ENCODE measurements at places on chromosomes 4 and X.

GRCh38 chr4:90715242-90715641 is 588.0 kb downstream of the CCSER1 start:
- no peak for DNase-seq

DNA sequence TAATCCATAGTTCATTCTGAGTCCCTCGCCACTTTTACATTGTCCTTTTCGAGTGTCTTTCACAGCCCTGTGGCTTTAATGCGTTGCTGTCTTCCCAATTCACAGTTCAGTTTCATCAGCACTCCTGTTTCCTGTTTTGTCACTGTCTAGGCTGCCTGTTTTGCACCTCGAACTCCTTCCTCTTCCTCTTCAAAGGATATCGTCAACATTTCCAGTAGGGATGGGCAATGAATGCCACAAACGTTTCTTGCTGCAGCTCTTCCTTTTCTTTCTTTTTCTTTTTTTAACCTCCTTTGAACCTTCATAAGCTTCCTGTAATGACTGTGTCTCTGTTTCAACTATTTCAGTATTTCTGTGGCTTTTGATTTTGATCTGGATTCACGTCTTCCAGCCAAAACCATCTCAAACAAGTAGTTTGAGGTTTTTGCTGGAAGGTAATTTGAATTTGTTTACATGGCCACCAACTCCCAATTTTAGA is 105.4 kb downstream of the ANXA3 start:
- no peak for DNase-seq

DNA sequence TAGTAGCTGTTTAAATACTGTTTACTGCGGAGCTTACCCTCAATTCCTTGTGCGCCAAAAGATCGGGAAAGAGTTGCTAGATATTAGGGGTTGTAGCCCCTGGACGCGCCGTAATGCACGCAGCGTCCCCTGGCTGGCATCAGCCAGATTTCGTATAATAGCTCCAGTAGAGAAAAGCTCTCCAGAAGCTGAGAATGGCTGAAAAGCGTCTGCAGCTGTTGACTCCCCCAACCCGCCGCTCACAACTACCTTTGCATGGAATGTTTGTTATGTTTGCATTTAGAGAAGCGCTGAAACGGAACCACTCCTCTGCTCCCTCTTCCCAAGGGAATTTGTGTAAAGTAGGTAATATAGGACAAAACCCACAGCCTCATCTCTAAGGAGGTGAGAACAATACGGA is 3.7 kb downstream of the DOCK11 start:
- no peak for DNase-seq

GRCh38 chr4:143559757-143560147 is 46.2 kb downstream of the SMARCA5 start:
- DNase-seq = no peak

- no peak for DNase-seq
Observed at GRCh38 chr4:146465628-146466027, 56.1 kb downstream of the SLC10A7 start.

DNA sequence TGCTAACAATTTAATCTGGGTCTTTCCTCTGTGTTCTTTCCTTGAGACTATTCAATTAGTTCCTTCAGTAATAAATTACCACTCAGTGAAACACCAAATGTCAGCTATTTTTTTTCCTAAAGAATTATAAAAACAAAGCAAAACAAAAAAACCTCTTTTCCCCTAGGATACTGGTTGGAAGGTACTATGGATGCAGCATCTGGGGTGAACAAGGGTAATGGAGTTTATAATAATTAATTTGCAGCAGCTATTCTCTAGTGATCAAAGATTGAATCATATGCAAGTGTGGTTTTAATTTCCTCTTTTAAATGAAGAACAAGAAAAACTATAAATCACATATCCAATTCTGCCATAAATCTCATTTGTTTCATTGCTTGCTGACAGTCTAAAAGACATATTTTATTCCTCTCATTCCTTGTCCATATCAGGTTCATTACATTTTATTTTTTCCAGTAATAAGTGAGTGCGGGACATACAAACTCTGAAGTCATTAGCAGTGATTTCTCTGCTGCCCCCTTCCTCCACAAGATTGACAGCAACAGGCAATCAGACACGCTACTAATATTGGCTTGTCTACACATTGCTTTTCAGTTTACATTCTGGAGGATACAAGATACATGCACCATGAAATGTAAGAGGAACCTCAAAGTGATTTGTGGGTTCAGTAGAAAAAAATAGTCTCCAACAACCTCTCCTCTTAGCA is 1093.4 kb upstream of the SLIT2 start:
- DNase-seq = no peak

- no peak for DNase-seq
Observed at GRCh38 chr4:102569200-102569599, 68.0 kb downstream of the NFKB1 start.

GRCh38 chr4:135418353-135418752 is 1216.8 kb upstream of the PABPC4L start:
- no peak for DNase-seq

- no peak for DNase-seq
Observed at GRCh38 chr4:112884406-112884805, 165.0 kb upstream of the ANK2 start.

GRCh38 chr4:2400841-2401609 is 17.4 kb downstream of the ZFYVE28 start:
- DNase-seq = no peak

DNA sequence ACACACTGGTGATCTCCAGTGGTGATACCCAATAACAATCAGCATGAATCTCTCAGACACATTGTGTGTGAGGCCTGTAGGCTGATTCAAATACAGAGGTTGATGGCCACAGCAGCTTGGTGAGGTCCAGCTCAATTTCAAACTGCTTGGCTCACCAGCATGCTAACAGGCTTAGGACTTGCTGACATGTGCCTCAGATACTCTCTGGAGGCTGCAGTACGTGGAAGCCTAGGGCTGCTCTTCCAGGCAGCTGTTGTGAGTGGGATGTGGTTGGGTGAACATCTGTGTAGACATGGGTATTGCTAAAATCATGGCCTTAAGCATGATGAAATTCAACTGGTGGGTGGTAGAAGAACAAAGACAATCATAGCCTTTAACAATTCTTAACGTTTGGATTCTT is 4.3 kb downstream of the CXCL9 start:
- no peak for DNase-seq

DNA sequence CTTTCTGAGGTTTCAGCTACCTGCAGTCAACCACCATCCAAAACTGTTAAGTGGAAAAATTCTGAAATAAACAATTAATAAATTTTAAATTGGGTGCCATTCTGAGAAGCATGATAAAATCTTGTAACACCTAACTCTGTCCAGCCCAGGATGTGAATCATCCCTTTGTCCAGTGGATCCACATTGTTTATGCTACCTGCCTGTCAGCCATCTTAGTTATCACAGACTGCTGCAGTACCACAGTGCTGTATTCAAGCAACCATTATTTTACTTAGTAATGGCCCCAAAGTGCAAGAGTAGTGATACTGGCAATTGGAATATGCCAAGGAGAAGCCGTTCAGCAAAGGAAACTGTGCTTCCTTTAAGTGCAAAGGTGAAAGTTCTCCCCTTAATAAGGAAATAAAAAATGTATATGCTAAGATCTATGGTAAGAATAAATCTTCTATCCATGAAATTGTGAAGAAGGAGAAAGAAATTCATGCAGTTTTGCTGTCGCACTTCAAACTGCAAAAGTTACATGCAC is 20.6 kb downstream of the CAMK2D start:
- no peak for DNase-seq

DNA sequence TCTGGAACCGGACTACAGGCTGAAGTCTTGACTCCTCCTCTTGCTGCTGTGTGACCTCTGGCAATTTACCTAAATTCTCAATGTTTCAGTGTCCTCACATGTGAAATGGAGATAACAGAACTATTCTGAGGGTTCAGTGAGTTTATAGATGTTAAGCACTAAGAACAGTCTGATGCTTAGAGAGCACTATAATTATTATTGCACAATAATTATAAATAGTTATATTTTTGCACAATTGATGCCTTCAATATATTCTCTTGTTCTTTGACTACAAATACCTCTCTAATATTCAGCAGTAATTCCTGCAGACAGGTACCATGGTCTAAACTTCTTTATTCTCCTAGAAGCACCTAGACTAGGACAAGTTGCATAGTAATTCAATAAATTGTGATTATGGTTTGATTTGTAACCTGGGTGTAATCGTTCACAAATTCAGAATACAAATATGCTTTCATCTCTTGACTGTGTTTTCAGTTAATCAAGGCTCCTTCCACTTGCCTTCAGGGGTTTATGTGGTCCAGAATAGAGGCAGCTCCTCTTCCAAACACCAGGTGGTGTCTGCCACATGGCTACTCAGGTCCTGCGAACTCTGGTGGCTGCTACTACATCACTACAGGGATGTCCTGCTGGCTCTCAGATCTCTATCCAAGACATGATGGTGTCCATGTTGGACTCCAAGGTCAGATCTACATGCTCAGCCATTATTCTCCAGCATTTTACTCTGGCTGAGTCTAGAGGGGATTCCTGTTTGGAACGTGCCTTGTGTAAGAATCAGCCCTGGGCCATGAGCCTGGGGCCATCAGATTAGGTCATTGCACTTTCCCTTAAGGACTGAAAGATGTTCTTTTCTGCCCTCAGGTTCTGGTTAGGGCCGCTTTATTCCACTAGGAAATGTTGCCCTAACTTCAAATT is 103.4 kb downstream of the QRFPR start:
- no peak for DNase-seq

GRCh38 chr4:99104153-99104552 is 15.6 kb upstream of the ADH5 start:
- DNase-seq = no peak

GRCh38 chr4:141027421-141027820 is 105.8 kb downstream of the RNF150 start:
- DNase-seq = no peak

- no peak for DNase-seq
Observed at GRCh38 chrX:56113785-56114436, 118.2 kb upstream of the KLF8 start.

DNA sequence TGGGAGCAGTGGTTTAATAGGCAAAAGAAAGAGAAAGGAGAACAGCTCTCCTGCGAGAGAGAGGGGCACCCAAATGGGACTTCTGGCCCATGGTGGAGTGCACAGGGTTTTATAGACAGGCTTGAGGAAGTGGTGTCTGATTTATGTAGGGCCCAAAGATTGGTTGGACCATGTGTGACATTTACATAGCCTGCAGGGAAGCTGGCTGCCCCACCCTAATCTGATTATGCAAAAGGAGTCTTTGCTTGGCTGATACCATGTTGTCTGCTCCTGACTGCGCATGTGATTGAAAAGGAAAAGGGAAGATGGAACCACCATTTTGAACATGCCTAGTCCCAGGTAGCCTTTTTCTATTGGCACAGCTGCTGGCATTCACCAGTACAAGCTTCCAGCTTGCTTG is 100.0 kb upstream of the DIPK2B start:
- DNase-seq = no peak

DNA sequence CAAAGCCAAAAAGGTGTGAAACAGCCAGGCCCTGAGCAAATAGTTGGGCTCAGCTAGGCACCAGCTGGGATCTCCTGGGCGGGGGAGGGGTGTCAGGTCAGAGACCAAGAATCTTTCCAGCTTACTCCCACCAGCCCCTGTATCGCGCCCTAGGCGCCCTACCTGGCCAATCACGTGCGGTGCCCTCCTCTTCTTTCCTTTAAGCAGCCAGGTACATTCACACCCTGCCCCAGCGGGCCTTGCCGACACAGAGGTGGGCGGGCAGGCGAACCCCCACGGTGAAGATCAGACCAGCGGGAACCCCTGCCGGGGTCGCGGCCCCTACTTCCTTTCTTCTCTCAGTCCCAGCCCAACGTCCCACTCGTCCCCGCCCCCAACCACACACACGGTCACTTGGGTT is 9.1 kb downstream of the ARHGAP36 start:
- no peak for DNase-seq

GRCh38 chr4:144739511-144740033 is 93.6 kb downstream of the HHIP start:
- DNase-seq = no peak

DNA sequence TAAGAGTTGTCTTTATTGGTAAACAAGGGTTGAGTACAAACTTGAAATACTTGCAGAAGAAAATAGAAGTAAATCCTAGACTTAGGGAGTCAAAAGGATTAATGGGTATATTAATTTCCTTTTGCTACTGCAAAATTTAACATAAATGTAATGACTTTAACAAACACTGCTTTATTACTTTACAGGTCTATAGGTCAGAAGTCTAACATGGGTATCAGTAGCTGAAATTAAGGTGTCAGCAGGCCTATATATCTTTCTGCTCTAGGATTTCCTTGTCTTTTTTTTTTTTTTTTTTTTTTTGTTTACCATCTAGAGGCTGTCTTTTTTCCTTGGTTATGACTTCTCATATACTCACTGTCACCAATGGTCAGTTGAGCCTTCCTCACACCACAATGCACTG is 220.4 kb downstream of the GRID2 start:
- no peak for DNase-seq

GRCh38 chrX:14015294-14015693 is 14.4 kb downstream of the GEMIN8 start:
- no peak for DNase-seq

- no peak for DNase-seq
Observed at GRCh38 chr4:60506061-60506460, 694.1 kb upstream of the ADGRL3 start.

DNA sequence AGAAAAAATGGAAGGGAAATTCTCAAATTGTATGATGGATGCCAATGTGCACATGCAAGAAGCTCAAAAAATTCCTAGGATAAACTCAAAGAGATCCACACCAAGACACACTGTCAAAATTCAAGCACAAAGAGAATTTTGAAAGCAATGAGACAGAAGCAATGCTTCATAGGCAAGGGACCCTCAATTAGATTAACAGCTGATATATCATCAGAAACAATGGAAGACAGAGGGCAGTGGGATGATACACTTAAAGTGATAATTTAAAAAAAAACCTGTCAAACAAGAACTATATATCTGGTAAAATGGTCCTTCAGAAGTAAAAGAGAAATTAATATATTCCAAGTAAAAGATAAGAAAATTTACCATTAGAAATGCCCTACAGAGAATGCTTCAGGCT is 306.3 kb upstream of the PCDH7 start:
- DNase-seq = no peak

DNA sequence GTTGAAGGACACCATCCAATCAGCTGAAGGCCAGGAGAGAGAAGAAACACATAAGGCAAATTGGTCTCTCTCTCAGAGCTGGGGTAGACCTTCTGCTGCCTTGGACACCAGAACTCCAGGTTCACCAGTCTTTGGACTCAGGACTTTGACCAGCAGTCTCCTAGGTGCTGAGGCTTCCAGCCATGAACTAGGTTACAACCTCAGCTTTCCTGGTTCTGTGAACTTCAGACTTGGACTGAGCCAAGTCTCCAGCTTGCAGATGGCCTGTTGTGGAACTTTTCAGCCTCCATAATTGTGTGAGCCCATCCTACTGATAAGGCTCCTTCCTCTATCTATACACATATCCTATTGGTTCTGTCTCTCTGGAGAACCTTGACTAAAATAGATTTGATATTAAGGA is 20.6 kb upstream of the BBS12 start:
- DNase-seq = no peak

Data from stimulated activated CD8-positive, alpha-beta memory T cell treated with anti-CD3 and anti-CD28 coated beads, Interleukin-4, amount 100 ng/mL, for 4 hours (primary cell).